ENCODE measurements at places on chromosomes 13 and 19.

- DNase-seq: no peak
These were observed 43.1 kb downstream of the NFIC start for GRCh38 chr19:3409346-3410064.

GRCh38 chr13:41019011-41019487, at the start of gene ELF1:
TSS of gene ELF1 (minus strand) at chr13:41019316. CDS start at chr13:40982054, 37,262 bp downstream.
- DNase-seq: peak; percentile 94

GRCh38 chr13:46796129-46796514, 839 bp downstream of the ESD start:
- DNase-seq: no peak

DNA sequence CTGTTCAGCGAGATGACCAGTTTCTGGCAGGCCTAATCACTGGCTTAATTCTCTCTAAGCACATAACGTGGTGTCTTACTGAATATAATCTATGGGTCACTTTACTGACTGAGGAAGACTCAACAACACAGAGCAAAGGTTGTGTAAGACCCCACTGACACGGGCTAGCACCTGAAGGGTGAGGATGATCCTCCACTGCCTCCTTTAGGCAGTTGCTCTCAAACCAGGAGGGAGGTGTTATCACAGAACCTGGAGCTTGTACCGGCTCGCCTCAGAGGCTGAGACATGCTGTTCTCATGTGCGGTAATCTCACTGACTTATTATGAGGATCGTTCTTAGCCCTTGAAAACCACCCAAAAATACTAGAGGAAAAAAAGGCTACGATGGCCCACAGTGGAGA, 28.3 kb downstream of the RCBTB2 start:
- peak; percentile 44 for DNase-seq

DNA sequence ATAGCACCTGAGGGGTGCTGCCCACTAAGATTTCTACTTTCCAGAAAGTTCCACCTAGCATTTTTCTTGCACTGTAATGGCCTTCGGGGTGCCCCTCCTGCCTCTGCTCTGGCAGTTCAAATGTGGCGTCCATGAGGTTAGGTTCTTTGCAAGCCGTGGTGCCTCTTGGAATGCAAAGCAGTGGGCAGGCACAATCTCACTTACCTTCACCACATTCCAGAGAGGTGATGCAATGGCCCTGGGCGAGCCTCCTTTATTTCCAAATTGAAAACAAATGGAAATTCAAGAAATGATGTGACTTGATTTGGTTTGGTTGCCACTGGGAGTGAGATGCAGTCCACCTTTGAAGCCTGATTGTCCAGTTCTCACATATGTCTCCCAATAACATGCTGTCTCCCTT, 46.9 kb downstream of the FGF9 start:
- DNase-seq: no peak

DNA sequence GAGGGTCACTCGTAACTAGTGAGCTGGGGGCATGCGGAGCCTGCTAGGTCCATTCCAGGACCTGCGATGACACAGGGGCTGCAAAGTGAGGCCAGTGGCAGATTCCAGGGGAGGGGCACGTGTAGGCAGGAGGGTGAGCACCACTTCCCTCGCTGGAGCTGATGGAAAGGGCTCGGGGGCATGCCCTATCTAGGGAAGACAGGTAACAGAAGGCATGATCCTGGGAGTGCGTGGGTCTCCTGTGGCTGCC, 51.2 kb downstream of the KLF2 start:
- no peak for DNase-seq

GRCh38 chr19:38657633-38658222, 10.3 kb downstream of the ACTN4 start:
- no peak for DNase-seq

- DNase-seq: no peak
These were observed 93.7 kb downstream of the RBM26 start for GRCh38 chr13:79312340-79312855.

- DNase-seq: peak; percentile 100
These were observed 1.1 kb upstream of the CALR start for GRCh38 chr19:12937093-12937926.

DNA sequence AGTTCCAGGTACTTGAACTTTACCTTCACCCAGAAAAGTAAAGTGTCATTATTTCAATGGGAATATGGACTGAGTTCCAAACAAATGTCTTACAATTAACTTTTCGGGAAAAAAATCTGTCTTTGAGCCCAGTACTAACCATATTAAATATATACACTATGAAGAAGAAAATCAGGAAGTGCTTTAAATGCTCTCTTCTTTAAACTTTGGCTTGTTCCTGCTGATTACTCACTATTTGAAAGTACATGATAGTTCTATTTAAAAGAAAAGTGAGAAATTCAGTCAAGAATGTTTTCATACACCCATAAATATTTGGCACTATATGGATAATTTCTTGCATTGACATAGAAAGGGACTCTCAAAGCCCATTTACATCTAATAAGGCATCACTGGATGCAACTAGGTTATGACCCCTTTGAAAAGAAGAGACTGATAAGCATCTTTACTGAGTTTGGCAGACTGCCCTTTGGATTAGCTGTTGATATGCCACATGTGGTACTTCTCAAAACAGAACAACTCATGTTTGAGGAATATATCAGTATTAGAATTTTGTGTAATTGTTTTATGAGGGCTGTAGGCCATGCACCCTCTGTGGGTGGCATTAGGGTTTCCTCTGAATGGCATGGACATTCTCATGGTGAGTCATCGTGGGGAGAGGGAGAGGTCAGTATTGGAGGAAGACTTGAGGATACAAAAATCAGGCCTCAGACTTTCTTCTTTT, 25.0 kb upstream of the VWA8 start:
- DNase-seq: peak; percentile 40

GRCh38 chr13:31731921-31732320, 7.4 kb upstream of the RXFP2 start:
- peak; percentile 8 for DNase-seq

DNA sequence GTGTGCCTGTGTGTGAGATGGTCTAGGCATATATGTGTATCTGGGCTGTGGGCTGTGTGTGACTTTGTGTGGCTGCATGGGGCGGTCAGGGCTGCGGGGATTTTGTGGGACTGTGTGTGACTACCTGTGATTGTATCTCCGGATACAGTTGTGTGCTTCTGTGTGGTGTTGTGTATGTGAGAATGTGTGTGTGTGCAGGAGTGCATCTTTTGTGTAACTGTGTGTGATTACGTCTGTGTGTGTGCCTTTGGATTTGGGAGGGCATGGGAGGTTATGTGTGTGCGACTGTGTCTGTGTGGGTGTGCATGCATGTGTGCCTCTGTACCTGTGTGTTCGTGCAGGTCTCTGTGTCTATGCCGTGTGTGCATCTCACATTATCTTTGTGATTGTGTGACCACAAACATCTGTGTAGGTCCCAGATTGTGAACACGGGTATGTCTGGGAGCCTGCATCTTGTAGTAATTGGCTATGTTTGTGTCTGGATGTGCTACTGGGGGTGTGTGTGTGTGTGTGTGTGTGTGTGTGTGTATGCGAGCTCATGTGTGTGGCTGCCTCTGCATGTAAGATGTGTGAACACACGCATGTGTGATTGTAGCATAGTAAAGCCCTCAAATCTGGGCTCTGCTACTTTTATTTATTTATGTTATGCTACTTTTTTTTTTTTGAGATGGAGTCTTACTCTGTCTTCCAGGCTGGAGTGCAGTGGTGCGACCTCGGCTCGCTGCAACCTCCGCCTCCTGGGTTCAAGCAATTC, 7.6 kb downstream of the EHD2 start:
- no peak for DNase-seq

DNA sequence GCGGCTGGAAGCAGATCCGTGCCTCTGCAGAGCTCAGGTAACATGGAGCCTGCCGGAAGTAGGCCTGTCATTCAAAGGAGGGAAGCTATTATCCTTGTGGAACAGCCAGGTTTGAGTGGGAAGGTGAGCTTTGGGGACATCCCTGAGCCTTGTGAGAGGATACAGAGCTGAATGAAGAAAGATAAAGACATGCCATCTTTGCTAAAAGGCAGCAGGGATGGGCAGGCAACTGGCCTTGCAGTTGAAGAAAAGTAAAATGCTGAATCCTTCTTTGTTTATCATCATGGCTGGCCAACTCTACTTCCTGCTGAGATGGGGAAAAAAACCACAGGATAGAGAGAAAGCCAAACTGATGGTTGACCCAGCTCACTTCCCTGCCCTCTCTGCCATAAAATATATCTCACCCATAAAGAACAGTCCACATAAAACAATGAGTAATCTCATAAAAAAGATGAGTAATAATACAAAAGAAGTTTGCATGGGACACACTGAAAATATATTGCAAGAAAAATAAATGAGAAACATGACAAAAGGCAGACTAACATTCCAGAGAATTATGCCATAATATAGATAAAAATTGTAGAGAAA, 226.3 kb downstream of the DLEU7 start:
- peak; percentile 33 for DNase-seq

DNA sequence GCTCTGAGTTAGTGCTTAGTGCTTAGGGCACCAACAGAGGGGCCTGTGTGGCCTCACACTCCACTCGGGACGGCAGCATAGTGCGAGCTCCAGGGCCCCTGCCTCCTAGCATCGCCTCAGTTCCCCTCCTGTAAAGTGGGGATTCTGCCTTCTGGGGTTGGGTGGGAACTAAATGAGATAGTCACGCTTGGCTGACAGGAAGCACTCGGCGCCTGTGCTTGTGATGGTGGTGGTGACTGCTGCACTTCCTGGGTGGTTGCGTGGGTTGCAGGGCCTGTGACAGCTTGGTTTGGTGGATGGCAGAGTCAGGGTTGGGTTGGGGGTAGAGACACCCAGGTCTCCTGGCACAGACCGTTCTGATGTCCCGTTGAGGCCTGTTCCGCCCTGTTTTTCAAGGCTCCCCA, 7.7 kb downstream of the PLEKHF1 start:
- DNase-seq: peak; percentile 14

GRCh38 chr19:46022431-46023310, at the start of gene PGLYRP1:
TSS of gene PGLYRP1 (minus strand) at chr19:46023053. CDS start at chr19:46023021, 32 bp downstream.
- DNase-seq: no peak

- no peak for DNase-seq
These were observed 9.9 kb downstream of the APOC1 start for GRCh38 chr19:44924243-44924725.

GRCh38 chr13:91639330-91639729, 240.9 kb downstream of the GPC5 start:
- DNase-seq: no peak

GRCh38 chr13:90867336-90867683, 480.2 kb upstream of the MIR17HG start:
- DNase-seq: peak; percentile 85

GRCh38 chr19:40147693-40148347, 43.4 kb upstream of the MAP3K10 start:
- DNase-seq: peak; percentile 81

DNA sequence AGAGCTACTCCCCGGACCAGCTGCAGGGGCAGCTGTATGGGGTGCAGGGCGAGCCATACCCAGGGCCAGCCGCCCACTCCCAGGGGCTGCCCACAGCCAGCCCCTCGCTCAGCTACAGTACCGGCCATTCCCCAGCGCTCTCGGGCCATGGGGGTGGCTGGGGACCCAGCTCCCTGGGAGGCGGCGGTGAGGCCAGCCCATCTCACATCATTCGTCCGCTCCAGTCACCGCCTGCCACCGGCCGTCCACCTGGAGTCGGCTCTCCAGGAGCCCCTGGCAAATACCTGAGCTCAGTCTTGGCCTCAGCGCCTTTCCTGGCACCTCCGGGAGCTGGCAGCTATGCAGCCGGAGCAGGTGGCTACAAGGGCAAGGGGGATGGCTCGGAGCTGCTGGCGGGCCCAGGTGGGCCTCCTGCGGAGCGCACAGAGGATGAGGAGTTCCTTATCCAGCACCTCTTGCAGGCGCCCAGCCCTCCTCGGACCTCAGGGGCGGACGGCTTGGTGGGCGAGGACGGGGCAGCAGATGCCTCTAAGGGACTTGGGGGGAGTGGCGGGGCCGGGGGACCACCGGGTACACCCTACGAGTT, 4.9 kb downstream of the PRR12 start:
- DNase-seq: no peak

GRCh38 chr13:28705461-28706083, 13.2 kb downstream of the SLC46A3 start:
- DNase-seq: no peak

GRCh38 chr19:39203372-39204341, at the start of gene SYCN:
TSS of gene SYCN (minus strand) at chr19:39204263. CDS start at chr19:39204254, 9 bp downstream.
- DNase-seq: no peak

DNA sequence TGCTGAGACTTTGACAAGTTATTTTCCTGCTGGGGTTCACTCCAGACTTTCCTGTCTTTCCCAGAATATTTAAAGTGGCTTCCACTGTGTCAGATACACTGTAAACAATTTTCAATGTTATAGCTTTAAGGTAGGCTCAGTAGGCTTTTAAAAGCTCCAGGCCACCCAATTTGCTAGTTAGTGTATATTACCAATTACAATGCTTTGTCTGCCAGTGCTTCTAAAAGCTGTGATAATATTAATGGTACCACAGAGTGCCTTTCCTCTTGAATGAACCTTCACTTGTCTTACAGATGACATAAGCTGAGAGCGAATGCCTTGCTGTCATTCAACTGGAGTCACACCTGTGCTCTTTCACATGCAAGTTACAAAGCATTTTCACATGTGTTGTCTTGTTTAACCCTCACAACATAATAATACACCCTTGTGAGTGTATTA, 239.7 kb upstream of the HTR2A start:
- DNase-seq: no peak

DNA sequence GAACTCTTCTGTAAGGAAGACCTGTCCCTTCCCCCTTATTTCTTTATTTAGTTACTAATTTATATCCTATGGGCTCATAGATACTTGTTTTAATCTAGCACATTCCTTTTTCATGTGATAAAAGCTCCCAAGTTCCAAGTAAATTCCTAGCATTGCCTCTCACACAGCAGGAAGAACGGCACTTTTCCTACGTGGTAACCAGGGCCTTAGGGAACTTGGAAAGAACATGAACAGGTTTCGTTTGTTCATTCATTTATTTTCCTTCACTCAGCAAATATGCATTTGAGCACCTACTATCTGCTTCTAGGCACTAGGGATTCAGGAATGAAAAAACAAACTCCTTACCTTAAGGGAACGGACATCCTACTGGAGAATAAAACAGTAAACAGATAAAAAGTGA, 125.1 kb downstream of the SIPA1L3 start:
- DNase-seq: no peak

DNA sequence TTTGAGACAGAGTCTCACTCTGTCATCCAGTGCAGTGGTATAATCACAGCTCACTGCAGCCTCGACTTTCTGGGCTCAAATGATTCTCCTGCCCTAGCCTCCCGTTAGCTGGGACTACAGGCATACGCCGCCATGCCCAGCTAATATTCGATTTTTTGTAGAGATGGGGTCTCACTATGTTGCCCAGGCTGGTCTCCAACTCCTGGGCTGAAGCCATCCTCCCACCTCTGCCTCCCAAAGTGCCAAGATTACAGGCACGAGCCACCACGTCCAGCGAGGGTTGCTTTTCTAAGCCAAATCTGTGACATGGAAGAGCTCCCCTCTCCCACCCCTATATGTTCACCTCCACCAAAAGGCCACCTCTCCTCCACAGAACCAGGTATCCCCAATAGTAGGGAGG, 10.9 kb upstream of the ATF5 start:
- no peak for DNase-seq

DNA sequence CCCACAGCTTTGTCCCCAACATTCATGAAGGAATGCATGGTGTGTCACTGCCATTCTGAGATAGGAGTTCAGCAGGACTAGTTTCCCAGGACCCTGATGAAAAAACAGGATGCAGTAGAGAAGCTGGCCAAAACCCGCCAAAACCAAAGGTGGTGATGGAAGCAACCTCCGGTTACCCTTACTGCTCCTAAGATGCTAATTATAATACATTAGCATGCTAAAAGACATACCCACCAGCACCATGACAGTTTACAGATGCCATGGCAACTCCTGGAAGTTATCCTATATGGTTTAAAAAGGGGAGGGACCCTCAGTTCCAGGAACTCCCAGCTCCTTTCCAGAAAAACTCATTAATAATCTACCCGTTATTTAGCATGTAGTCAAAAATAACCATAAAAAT, 59.9 kb upstream of the KCTD15 start:
- no peak for DNase-seq

Measured in KBM-7 (cell line).